ENCODE measurements at places on chromosomes 3 and 15.
A peak's percentile ranks its signal among the peaks of the same experiment; 100 is the strongest.

DNA sequence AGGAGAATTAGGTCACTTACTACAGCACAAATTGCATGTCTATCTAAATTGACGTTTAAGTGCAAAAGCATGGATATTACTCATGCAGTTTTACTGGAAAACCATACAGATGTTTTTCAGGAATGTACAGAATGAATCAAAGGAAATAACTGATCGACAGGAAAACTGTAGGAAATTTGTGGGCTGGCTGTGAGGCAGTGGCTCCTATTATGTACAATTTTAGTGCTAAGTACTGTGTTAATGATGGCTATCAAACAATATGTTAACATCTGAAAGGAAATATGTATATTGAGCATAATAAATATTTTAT lies 6.9 kb downstream of the NUDT16 start:
- DNase-seq, result no peak

DNA sequence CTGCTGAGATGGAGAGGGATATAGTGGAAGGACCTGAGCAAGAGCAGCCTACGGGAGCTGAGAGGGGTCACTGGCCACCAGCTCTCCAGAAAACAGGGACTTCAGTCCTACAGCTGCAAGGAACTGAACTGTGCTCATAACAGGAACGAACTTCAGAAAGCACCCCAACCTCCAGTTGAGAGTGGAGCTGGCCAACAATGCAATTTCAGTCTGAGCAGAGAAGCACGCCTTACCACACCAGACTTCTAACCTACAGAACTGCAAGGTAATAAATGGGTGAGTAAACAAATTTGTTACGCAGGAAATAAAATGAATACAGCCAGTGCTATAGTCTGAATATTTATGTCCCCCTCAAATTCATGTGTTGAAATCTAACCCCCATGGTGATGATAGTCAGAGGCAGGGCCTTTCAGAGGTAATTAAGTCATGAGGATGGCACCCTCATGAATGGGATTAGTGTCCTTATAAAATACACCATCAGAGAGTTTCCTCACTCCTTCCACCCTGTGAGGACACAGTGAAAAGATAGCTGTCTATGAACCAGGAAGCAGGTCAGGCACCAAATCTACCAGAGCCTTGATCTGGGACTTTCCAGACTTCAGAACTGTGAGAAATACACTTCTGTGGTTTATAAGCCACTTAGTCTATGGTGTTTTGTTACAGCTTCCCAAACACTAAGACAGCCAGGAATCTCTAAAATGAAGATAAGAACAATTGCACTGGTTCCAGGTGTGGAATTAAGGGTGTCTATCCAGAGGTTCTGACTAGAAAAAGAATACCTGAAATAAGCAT lies 58.6 kb downstream of the SYNM start:
- DNase-seq, result no peak

GRCh38 chr15:56248311-56248992 lies 4.8 kb upstream of the RFX7 start:
- DNase-seq, result no peak

DNA sequence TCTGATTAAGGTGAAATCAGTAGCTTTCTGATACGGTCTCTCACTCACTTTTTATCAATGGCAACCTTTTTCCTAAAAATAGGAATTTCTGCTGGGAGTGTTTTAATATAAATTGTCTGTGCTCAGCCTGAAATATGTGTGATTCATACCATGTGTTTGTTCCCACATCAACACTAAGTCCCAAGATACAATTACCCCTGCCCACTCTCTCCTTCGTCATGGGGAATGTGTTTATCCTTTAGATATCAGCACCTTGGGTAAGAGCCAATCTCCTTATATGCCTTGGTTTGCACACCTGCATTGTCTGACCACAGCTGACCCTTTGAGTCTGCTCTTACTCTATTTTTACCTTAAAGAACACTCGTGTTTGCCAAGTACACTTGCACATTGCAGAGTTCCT lies 356.4 kb downstream of the LPP start:
- no peak for DNase-seq

- DNase-seq, result no peak
These were observed 47.8 kb downstream of the OIP5 start for GRCh38 chr15:41284427-41285177.

GRCh38 chr3:7226393-7226792 lies 365.5 kb downstream of the GRM7 start:
- DNase-seq, result no peak

- DNase-seq, result no peak
These were observed 16.2 kb upstream of the CCR9 start for GRCh38 chr3:45870099-45870498.

DNA sequence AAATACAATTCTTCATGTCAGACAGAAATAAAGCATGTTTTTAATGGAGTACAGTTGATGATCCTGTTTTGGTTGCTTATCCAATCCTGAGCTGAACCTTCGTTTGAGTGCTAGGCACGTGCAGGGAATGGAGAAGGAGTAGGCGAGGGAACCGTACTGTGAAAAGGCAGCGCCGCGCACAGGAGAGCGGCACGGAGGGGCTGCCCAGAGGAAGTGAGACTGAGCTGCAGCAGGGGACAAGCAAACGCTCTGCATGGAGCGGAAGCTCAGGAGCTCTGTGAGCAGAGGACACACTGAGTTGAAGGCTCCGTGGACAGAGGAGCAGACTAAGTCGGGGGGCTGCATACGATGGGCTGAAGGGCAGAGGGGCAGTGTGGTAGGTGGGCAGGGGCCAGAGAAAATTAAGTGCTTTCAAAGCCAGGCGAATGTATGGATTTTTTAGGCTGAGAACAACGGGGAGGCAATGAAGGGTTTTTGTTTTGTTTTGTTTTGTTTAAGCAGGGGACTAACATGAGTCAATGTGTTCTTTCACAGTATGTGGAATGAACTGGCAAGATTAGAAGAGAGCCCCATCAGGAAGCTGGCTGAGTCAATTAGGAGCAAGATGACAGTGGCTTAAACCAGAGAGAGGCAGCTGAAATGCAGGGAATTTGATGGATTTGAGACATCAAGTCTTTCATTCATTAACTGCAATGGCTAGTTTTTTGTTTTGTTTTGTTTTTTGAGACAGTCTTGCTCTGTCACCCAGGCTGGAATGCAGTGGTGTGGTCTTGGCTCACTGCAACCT lies 23.8 kb upstream of the TM2D3 start:
- DNase-seq, result peak; percentile 69

GRCh38 chr15:40843885-40844695 lies at the start of gene SPINT1:
SPINT1 (plus strand) TSS chr15:40844048; CDS start chr15:40844555, 507 bp downstream.
- DNase-seq, result peak; percentile 68

DNA sequence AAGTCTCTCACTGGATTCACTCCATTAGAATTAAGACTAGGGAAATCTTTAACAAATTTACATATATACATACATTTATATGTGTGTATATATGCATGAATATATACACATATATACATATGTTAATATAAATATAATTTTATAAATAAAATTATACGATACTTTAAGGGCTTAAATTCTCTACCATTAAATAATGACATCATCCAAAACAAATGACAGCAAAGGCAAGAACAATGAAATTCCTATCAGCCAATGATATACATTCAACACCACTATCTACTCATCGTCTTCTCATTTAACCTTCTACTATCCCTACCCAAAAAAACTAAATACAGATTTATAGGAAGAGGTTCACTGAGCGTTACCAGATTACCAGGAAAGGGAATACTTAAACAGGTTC lies 152.0 kb downstream of the VPS13C start:
- DNase-seq, result no peak

GRCh38 chr3:71618538-71618937 lies 35.0 kb upstream of the FOXP1 start:
- no peak for DNase-seq

DNA sequence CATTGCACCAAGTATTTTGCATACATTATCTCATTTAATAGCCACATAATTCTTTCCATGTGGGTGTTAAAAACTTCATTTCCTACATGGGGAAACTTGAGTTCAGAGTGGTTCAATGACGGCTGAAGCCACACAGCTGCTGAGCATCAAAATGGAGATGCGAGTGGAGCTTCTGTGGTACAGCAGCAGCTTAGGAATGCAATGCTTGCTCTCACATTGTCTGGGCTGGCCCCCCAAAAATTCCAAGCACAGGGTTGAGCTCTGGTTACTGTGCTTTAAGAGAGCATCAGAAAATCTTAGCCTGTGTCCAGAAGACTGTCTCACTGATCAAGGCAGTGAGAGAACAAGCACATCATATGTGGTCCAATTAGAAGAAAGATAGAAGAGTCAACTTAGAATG lies 57.4 kb upstream of the GADL1 start:
- DNase-seq, result no peak

DNA sequence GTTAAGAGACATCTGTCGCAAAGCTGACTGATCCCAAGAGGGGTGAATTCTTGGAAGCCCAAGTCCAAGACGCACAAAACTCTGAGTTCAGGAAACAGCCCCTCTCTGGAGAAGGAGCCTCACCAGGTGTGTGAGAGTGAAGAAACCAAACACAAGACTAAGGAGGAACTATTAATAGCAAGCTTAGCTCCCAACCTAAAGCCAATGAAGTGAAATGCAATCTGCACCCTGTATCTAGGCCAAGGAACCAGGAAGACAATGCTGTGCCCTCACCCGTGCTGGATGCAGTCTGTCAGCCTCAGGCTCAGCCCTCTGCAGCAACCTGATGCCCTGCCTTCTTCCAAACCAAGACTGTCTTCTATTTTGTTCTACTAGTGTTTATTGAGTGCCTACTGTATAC lies 22.5 kb upstream of the THBS1 start:
- no peak for DNase-seq

GRCh38 chr15:68382286-68383007 lies 49.5 kb downstream of the ITGA11 start:
- DNase-seq, result no peak

- no peak for DNase-seq
These were observed 135.3 kb upstream of the TGFBR2 start for GRCh38 chr3:30471066-30471465.

DNA sequence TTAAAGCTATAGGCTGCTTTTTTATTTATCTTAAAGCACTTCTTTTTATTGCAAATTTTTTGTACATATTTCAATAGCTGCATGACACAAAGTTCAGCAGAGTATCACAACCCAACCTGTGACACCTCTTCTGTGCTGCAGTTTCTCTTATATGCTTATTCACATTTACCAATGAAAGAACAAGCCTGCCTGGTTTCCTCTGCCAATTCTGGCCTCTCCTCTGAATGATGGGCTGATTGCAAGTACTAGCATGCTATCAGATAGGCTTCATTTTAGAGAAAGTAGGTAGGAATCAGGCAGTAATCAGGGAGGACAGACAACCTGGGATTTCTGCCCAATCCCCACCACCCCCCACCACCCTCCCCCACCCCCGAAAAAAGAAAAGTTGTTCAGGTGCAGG lies 26.6 kb downstream of the ACKR4 start:
- no peak for DNase-seq

DNA sequence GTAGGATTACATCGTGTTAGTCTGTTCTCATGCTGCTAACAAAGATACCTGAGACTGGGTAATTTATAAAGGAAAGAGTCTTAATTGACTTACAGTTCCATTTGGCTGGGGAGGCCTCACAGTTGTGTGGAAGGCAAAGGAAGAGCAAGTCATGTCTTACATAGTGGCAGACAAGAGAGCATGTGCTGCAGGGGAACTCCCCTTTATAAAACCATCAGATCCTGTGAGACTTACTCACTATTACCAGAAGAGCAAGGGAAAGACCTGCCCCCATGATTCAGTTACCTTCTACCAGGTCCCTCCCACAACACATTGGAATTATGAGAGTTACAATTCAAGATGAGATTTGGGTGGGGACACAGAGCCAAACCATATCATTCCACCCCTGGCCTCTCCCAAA lies 3.4 kb downstream of the SLC25A26 start:
- no peak for DNase-seq

All from GM06990 (cell line).